ENCODE measurements at places on chromosomes 16 and 17.

GRCh38 chr17:72400863-72401262, 280.0 kb downstream of the SOX9 start:
- no peak for DNase-seq

GRCh38 chr16:84291226-84291625, 3.5 kb upstream of the WFDC1 start:
- no peak for DNase-seq

- no peak for DNase-seq
These were observed 12.1 kb downstream of the CFDP1 start for GRCh38 chr16:75420987-75421819.

DNA sequence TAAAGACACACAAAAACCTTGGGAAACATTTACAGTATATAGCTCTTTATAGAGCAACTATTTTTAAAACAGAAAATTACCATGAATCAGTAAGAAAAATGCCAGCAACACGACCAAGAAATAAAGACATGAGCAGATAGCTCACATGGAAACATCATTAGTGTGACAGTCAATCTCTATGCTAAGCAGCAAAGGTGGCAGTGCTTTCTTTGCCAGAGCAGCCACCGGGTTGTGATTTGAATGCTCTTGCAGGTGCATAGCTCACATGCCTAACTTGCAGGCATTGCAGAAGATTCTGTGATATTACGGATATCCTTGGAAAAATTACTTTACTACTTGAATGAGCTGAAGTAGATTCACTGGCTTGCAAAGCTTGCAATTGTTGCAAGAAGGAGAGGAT, 652.9 kb upstream of the C16orf82 start:
- no peak for DNase-seq

DNA sequence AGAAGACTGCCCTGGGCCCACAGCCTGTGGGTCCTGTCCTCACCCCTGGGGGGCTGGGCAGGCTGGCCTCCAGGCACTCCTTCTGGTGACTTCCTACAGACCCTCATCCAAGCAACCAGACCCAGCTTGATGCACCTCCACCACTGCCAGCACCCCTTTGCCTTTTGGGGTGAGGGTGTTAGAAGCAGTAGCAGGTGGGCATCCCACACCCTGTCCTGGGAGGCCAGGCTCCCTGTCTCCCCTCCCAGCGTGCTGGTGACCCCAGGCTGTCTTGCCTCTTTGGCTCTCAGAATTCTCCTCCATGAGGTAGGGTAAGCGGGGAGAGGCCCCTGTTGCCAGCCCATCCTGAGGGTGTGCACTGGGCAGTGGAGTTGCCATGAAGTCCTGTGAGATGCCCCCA, 33.4 kb downstream of the B9D1 start:
- no peak for DNase-seq

Data from astrocyte (in vitro differentiated cells and primary cell).